A549 treated with RU486 at 1 μM for 4 hours (cell line): ENCODE measurements at places on chromosomes 11 and 22. TPM values are rescaled to one million over a fixed set of nuclear protein-coding genes. Genes with fewer than 3 reads are reported as not detected.

Gene RCOR2
- 0.90 to 1.3 TPM (median 0.97 TPM) in 5 replicates for total RNA-seq

Gene CST6
- total RNA-seq: not detected in 5 replicates

Gene PTPRCAP
- 0.22 to 0.33 TPM (median 0.30 TPM) in 5 replicates for total RNA-seq

Gene HARBI1
- 4.8 to 6.0 TPM (median 5.7 TPM) in 5 replicates for total RNA-seq

Gene NFAM1
- total RNA-seq: not detected in 5 replicates

Gene BDNF
- total RNA-seq: 5.6 to 9.5 TPM (median 7.5 TPM) in 5 replicates

Gene ASRGL1
- total RNA-seq: 7.1 to 16.1 TPM (median 11.8 TPM) in 5 replicates

Gene LRRC74B
- total RNA-seq: not detected in 5 replicates

Gene C11orf16
- not detected in 5 replicates for total RNA-seq

Gene CBY1
- 13.4 to 19.2 TPM (median 15.1 TPM) in 5 replicates for total RNA-seq

Gene TRPM5
- total RNA-seq: not detected in 5 replicates

Gene PDE3B
- 1.5 to 2.6 TPM (median 2.4 TPM) in 5 replicates for total RNA-seq

Gene MUC5AC
- 1.9 to 4.0 TPM (median 3.4 TPM) in 5 replicates for total RNA-seq

Gene BTBD18
- not detected in 5 replicates for total RNA-seq

Gene F2
- total RNA-seq: 2.0 to 3.4 TPM (median 2.2 TPM) in 5 replicates

Gene KCNQ1
- total RNA-seq: 0.19 to 0.54 TPM (median 0.40 TPM) in 5 replicates

Gene OVOL1
- total RNA-seq: 0.06 to 0.10 TPM (median 0.07 TPM) in 3 of 5 replicates, not detected in the others

Gene OR52B4
- total RNA-seq: not detected in 5 replicates

Gene CD3E
- total RNA-seq: not detected in 5 replicates

Gene PLAAT5
- not detected in 5 replicates for total RNA-seq

Gene ARVCF
- total RNA-seq: 1.1 to 3.5 TPM (median 1.9 TPM) in 5 replicates

Gene DEFB131B
- total RNA-seq: not detected in 5 replicates

Gene P4HA3
- total RNA-seq: 29.5 to 52.9 TPM (median 41.6 TPM) in 5 replicates

Gene AIP
- total RNA-seq: 42.9 to 51.5 TPM (median 47.9 TPM) in 5 replicates

Gene OR8G5
- not detected in 5 replicates for total RNA-seq

Gene CSNK2A3
- 1.9 to 2.8 TPM (median 2.2 TPM) in 5 replicates for total RNA-seq

Gene MIOX
- not detected in 5 replicates for total RNA-seq

Gene TRIM51
- total RNA-seq: not detected in 5 replicates

Gene PATE4
- total RNA-seq: not detected in 5 replicates

Gene FAM180B
- total RNA-seq: 0.07 TPM in 1 of 5 replicates, not detected in the others

Gene VPREB1
- total RNA-seq: not detected in 5 replicates

Gene P2RY6
- total RNA-seq: 5.9 to 13.3 TPM (median 10.8 TPM) in 5 replicates

Gene TMEM25
- 0.31 to 0.83 TPM (median 0.67 TPM) in 5 replicates for total RNA-seq

Gene KDM4D
- total RNA-seq: 0.35 to 0.55 TPM (median 0.45 TPM) in 5 replicates

Gene HYOU1
- 39.6 to 50.0 TPM (median 47.3 TPM) in 5 replicates for total RNA-seq

Gene TMEM151A
- 1.6 to 4.3 TPM (median 3.9 TPM) in 5 replicates for total RNA-seq
